ENCODE measurements at places on chromosomes 4 and X.

DNA sequence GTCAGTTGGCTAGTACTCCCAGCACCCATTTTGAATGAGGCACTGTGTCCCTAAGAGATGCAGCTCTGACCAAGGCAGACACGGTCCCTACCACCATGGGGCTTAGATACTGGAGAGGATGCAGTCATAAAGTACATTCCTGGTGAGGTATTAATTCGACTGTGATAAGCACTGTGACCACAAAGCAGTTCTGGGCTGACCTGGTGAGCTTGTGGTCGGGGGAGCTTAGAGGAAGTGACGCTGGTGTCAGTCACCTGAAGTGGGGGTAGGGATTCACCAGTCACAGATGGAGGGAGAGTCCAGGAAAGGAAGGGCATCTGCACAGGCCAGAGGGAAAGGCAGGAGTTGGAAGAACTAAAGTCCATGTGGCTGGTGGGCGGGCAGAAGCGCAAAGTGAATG is 15.8 kb upstream of the CLTRN start:
- no peak for DNase-seq

GRCh38 chr4:69167300-69167699 is 47.2 kb downstream of the UGT2B11 start:
- no peak for DNase-seq

- no peak for DNase-seq
Observed at GRCh38 chr4:52939739-52940138, 77.6 kb downstream of the RASL11B start.

GRCh38 chr4:8581094-8581861 is 1.1 kb downstream of the GPR78 start:
- no peak for DNase-seq

- no peak for DNase-seq
Observed at GRCh38 chrX:133005042-133005441, 46.6 kb upstream of the HS6ST2 start.

GRCh38 chr4:144213371-144213770 is 72.9 kb upstream of the GYPA start:
- DNase-seq: no peak

DNA sequence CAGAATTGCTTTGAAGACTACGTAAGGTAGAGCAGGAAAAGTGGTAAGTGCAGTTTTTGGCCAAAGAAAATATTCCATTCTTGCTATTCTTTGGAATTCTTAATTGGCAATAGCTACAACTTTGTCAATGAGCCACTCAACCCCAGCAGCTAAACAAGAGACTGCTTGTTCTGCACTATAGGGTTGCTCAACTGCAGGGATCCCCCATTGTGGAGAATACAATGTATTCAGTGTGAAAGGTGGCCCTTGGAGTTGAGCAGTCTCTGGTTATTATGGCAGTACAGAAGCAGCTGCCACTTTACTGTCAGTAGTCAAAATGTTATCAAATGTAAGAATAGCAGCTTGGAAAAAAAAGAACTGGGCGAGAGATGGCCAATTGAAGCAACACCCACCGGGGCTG is 808.7 kb downstream of the CENPC start:
- DNase-seq: no peak

DNA sequence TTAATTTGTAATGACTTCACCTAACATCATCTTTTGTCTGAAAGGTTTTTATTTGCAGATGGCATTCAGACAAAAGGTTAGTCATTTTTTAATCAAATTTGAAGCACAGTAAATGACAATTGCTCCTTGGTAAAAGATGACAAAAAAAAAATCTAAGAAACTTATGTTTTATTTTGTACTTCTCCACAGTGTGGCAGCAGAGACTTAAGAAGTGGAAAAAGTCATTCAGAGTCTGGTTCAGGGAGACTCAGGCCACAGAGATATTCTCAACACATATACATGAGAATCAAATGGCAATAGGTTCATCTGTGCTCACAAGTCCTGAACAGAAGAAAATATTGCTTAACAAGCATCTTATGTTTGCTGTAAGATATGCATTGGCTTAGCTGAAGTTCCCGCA is 436.2 kb downstream of the KCNIP4 start:
- DNase-seq: no peak

- no peak for DNase-seq
Observed at GRCh38 chr4:26763648-26764047, 97.0 kb upstream of the STIM2 start.

DNA sequence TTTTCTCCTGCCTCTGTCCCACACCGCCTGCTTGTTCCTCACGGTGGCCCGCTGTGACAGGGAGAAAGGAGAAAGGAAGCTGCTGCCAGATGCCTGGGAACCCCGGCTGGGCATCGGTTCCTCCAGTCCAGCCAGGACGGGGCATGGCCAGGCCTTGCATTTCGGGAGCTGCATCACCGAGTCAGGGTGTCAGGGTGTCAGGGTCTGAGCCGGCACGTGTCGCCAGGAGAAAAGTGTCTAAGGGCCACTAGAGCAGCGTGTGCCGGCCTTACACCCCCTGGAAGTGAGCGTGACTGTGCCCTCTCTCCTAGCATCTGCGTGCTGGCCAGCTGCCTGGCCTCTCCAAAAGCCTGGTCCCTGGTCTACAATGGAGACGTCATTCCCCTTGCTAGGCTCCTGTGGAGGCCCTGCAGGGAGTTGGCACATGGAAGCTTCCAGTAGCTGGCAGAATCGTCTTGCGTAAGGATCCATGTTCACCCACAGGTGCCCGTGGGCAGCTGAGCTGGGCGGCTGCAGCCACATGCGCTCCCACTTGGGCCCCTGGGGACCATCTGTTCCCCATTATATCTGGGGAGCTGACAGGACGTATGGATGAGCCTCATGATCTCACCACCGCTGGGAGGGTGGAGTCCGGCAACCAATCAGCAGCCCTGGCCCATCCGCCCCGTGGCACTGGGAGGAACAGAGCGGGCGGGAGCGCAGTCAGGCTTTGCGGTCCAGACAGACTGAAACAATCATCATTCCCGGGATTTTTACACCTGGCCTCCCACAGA is 39.9 kb upstream of the HMX1 start:
- DNase-seq: no peak

DNA sequence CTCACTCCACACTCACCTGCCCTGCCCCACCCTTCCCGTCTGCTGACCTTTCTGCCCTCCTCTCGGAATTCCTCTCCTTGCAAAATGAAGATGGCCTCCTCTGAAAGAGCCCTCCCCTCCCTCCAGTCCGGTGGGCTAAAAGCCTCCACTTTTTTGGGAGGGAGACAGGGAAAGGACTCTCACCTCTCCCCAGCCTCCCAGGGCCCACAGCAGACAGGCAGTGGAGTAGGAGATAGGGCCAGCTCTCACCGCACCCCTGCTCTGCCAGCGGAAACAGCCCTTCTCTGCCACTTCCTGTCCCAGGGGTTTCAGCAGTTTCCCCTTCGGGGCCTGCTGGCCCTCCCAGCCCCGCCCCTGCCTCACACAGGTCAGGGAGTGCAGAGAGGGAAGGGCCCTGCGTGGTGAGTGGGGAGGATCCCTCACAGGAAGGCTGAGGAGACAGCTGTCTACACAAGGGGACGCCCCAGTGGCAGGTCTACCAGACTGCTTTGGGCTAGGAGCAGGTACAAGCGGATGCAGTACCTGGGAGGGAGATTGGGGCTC is 18.2 kb downstream of the ELF4 start:
- DNase-seq: no peak

- no peak for DNase-seq
Observed at GRCh38 chr4:186586205-186586604, 30.8 kb upstream of the MTNR1A start.

GRCh38 chr4:142984871-142985585 is 138.9 kb upstream of the INPP4B start:
- DNase-seq: no peak

- DNase-seq: peak; percentile 20
Observed at GRCh38 chr4:6987588-6987961, 55.6 kb upstream of the TADA2B start.

- no peak for DNase-seq
Observed at GRCh38 chr4:122695226-122695625, 37.3 kb upstream of the BBS12 start.

DNA sequence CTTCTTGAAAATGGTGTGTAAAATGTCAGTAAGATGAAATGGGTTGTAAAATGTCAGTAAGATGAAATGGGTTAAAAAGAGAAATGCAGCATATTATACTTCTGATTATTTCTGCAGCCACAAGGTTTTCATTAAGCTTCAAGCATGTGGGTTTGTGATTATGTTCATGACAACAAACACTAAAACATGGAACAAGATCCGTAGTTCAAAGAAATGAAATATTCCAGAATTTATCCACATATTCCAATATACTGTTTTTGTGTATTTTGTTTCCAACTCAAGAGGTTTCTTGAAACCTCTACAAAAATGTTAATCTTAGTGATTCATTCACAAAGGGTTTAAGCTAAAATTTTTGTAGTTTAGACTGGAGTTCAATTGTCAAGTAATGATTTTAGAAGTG is 84.0 kb downstream of the ADAMTS3 start:
- no peak for DNase-seq

- DNase-seq: no peak
Observed at GRCh38 chr4:184392748-184393559, 81.4 kb downstream of the IRF2 start.

- DNase-seq: no peak
Observed at GRCh38 chr4:20378181-20378580, 126.5 kb downstream of the SLIT2 start.

GRCh38 chr4:79906303-79906702 is 166.7 kb downstream of the ANTXR2 start:
- no peak for DNase-seq

DNA sequence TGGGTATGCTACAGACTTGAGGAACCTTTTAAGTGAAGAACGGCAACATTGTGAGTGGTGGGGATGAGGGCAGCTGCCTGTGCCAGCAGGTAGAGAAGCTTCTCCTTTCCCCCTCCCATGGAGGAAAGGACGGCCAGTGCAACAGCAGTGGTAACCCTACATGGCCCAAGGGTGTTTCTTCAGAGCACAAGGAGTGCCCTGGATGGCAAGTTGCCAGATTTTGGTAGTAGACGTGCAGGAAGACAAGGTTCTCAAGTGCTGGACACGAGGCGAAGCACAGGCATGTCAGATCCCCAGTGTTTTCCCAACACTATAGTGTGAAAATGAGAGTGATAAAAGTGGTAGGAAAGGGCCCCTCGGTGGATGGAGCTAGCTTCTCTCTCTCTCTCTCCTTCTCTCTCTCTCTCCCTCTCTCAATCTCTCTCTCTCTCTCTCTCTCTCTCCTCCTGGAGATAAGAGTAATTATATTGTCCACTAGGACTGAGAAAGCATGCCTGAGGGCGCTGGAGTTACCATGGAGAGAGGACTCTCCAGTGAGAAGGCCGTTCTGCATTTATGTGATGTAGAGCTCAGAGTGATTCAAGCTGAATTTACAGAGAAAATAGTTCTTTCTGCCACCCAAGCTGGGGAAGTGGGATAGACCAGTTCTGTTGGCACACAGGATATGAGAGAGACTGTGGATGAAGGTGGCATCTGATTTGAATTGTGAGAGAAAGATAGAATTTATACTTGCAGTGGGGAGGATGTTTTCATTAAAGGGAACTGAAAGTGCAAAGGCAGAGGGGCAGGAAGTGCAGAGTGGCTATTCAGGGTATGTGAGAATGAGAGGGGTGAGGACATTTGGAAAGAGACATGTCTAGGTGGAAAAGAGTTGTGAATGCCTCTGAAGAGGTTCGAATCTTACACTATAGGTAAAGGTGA is 25.7 kb upstream of the TRPC3 start:
- no peak for DNase-seq

- no peak for DNase-seq
Observed at GRCh38 chrX:29561417-29561816, 653.9 kb upstream of the MAGEB2 start.

GRCh38 chr4:186704057-186704456 is 19.6 kb downstream of the FAT1 start:
- DNase-seq: no peak
